ENCODE measurements at places on chromosomes 3 and 15.

GRCh38 chr3:169161011-169161410 is 502.5 kb downstream of the MECOM start:
- DNase-seq, result no peak

GRCh38 chr15:31308185-31308639 is 18.4 kb upstream of the KLF13 start:
- DNase-seq, result no peak

DNA sequence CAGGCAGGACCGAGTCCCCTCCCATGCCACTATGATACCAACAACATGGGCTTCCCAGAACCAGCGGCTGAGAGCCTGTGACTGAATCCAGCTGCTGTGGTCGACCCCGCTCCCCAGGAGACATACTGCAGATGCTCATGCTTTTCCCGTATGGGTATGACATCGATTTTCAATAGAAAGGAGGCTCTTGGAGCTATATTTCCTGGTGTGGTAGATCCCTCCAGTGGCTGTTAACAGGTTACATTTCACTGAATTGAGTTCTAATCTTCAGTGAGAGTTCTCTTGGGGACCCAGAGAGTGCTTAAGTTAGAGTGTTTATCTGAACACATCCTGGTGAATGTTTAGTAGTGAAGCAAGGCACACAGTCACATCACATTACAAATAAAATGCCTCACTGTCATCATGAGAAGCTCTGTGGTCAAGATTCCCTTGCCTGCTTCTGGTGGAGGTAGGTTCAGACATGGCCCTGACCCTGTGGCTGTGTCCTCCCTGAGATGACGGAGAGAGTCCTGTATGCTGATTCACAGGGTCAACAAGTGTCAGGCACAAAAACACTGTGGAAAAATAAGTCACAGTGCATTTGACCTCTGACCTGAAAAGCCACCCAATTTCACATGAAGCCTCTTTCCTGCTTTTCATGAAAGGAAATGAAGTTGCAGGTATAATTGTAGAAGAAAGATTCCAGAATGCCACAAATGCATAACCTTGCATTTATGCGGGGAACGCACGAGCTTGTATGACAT is 110.9 kb downstream of the GABRG3 start:
- DNase-seq, result no peak

DNA sequence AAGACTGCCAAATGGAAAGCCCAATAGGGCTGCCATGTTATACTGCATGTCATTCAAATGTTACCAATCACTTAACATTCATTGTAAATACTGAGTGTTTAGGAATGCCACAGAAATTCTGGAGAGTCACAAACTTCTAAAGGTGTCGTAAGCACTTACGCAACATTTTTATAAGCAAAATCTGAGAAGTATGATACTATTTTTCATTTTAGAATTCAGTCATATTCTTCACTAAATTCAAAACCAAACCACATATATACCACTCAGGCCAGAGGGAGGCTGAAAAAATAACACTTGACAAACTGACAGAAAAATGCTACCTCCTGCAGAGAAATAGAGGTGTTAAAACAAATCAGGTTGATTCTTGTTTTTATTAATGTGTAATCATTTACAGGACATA is 89.8 kb downstream of the THBS1 start:
- DNase-seq, result no peak

DNA sequence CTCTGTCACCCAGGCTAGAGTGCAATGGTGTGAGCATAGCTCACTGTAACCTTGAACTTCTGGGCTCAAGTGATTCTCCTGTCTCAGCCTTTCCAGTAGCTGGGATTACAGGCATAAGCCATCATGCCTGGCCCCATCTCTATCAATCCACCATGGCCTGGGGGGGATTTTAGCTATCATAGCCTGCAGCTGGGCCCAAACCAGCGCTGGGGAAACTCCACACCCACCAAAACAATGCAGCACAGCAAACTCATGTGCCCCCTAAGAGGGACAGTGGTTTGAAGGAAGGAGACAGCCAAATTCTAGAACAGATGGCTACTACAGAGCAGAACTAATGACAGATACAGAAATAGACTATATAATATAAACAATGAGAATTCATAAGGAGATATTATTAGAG is 13.8 kb upstream of the NSMCE3 start:
- DNase-seq, result no peak

Data from Ammon's horn (tissue), 1 donor.